ENCODE measurements at places on chromosomes 1 and 21. TPM values are rescaled to one million over a fixed set of nuclear protein-coding genes. Genes with fewer than 3 reads are reported as not detected.
A peak's percentile ranks its signal among the peaks of the same experiment; 100 is the strongest.

DNA sequence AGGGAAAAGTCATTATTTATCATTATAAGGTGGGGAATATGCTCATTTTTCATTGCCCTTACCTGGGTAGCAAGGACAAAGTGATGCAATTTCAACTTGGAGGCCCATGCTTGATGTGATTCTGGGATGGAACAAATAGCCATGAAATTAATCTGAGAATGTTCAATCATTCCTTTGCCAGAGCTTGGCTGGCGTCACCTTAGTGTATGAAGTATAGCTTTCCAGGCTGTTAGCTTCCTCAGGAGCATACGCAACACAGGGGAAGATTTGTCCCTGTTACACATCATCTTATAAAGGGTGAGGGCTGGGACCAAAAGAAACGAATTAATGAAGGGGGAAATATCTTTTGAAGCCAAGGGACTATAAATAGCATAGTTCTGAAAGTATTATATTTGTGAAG is 91.4 kb upstream of the DEPDC1 start:
- no peak for DNase-seq
- no peak overlapping the region for H3K4me3 ChIP-seq
- no peaks in the 10 kb centered on the region for H3K4me1 ChIP-seq
- no peak overlapping the region for H3K27ac ChIP-seq
- no peaks in the 10 kb centered on the region for H3K27me3 ChIP-seq

DNA sequence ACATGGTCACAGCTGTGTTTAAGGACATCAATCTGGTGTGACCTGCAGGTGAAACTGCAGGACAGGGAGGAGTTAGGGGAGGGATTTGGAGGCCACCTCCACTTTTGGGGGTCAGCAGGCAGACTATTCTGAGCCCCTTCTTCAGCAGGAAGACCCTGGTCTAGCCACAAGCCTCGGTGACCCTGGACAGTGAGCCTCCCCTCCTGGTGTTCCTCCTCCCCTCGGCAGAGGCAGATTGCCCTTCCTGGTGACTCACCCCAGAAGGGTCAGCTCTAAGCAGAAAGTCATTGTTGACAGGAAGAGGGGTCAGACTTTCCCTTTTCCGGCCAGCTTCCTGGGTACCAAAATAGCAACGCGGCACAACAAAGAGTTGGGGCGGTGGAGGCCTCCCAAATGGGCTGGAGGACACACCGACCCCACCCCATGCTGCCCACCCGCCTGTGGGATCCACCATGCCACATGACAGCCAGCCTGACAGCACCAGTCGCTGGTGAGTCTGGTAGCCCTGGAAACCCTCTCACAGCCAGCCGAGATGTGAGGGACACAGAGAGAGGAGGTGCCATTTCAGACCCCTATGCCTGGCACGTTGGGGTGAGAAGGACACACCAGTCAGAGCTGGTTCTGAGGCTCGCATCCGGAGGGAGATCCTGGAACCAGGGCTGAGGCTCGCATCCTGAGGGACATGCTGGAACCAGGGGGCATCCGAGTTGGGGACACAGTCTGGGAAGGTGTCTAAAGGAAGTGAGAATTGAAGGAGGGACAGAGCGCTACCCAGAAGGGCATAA is 14.7 kb upstream of the CSF1 start:
- no peak overlapping the region for H3K27ac ChIP-seq
- no peaks in the 10 kb centered on the region for H3K36me3 ChIP-seq
- peak; percentile 61 for DNase-seq

- no peak overlapping the region for H3K27ac ChIP-seq
- no peaks in the 10 kb centered on the region for H3K4me1 ChIP-seq
- H3K4me3 ChIP-seq = no peak overlapping the region
- no peaks in the 10 kb centered on the region for H3K36me3 ChIP-seq
- peaks cover 34% of the 10 kb centered on the region for H3K27me3 ChIP-seq
- no peak for DNase-seq
Measured at GRCh38 chr1:221408117-221408803, 333.6 kb downstream of the DUSP10 start.

DNA sequence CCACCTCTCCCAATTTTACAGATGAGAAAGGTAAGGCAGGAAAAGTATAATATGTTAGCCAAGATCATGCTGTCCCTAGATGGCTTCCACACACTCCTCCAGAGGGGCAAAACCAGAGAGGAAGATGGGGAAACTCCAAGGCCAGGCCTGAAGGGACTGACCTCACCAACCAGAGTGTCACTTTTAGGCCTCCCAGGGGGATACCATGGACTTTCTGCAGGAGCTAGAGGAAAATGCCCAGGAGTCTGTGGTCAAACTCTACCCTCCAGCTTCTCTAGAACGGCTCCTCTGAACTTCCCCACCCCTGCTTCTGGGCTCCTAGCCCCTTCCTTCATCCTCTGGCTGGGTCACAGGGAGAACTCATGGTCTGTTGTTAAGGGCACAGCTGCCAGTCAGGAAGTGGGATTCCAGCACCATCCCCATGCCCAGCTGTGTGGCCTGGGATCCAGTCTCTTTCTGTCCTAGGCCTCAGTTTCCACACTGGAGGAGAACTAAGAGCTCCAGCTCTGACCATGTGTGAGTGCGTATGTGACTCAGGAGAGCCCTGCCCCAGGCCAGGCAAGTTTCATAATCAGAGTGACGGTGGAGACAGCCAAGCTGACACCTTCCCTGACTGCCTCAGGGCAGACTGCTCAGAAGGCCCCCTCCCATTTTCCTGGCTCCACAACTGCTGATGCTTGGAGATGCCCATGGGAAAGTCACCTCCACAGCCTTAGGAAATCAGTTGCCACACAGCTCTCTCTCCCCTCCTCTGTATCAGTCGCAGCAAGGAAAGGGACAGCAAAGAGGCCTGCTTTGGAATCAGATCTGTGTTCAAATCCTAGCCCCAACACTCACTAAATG is 1.9 kb downstream of the IGSF8 start:
- H3K4me1 ChIP-seq = peaks cover 35% of the 10 kb centered on the region
- H3K27me3 ChIP-seq = no peaks in the 10 kb centered on the region
- no peak overlapping the region for H3K27ac ChIP-seq
- no peak for DNase-seq

DNA sequence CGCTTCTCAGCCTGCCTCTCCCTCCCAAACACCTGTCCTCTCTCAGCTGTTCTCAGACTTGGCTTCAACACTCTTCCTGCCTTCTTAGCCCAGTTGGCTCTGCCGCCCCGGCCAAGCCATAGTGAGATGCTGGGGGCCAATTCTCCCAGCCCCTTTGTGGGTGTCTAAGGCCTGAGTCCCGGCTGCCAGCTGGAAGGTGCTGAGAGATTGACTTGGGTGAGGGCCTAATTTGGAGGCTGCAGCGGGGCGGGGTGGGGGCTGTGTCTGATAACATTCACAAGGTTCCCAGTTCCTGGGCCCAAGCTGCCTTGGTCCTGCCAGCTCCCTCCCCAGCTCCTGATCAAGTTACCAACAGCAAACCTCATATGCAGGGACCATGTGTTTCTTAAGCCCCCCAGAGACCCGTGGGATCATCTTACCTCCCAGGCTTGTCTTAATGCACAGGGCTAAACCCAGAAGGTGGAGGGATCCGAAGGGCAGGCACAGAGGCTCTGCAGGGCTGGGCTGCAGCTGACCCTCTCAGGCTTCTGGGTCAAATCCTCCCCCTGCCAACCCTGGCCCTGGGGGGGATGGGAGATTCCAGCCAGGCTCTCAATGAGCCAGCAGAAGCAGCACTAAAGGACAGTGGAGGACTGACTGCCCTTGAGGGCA is 9.8 kb downstream of the INKA2 start:
- H3K36me3 ChIP-seq = no peaks in the 10 kb centered on the region
- H3K27ac ChIP-seq = no peak overlapping the region
- DNase-seq = no peak
- H3K4me1 ChIP-seq = no peaks in the 10 kb centered on the region

DNA sequence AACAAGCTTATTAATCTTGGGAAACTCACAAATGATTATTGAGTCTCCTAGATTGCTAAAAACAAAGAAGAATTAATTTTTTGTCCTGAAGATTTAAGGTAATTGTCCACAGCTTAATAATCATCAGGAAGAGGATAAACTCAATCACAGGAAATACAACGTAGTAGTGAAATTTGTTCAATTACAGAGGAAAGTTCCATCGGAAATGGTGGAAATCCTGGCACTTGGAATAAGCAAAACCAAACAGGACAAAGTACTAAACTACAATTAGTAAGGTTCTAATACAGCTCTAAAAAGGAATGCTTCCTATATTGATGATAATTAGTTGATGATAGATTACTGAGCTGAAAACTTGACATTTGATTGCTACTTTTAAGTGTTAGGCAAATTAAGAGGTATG is 485.4 kb downstream of the USP25 start:
- H3K36me3 ChIP-seq = no peaks in the 10 kb centered on the region
- DNase-seq = no peak
- H3K4me1 ChIP-seq = no peaks in the 10 kb centered on the region
- H3K4me3 ChIP-seq = no peak overlapping the region
- no peak overlapping the region for H3K27ac ChIP-seq

The KRTAP7-1 gene
- not detected for total RNA-seq
